ENCODE measurements at places on chromosomes 1 and 21.

DNA sequence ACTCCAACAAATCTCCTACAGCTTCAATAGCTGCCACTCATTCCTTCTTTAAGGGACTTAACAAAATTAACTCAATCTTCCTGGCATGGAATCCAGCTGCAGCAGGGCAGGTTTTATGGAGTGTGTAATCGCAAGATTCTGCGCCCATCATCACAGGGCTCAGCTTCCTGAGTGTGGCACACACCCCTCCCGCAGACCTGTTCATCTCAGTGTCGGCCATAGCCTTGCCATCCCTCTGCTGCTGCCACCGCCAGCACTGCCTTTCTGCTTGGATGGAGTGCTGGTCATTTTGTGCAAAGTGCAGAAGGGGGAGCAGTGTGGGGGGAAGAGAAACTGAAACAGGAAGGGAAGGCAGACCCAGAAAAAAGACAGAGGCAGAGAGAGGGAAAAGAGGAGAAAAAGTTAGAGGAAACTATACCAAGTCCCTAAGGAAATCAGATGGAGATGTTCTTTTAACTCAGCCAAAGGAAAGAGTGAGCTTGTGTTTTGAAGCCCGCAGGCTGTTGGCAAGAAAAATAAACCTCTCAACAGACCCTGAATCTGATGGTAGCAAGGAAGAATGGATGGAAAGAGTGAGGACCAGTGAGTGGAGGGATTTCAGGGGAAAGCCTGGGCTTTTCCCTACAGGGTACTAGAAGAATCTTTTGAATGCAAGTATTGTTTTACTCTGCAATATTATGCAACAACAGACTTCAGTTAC lies 324.2 kb downstream of the SEC16B start:
- no peak for DNase-seq

- DNase-seq, result no peak
Measured at GRCh38 chr1:106831511-106831910, 225.0 kb upstream of the PRMT6 start.

DNA sequence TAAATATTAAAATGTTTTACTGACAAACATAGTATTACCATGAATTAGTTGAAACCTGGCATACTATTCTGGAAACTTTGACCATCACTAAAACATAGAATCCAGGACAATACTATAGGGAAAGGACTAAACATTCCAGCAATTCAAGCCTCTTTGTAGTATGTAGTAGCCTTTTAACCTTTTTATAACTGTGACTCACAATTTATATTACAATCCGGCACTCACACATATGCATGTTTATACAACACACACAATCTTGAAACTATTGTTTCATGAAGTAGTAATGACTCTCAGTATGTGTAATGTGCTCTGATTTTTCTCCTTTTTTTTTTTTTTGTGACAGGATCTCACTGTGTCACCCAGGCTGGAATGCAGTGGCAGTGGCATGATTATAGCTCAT lies 64.3 kb downstream of the ANKRD13C start:
- no peak for DNase-seq

- no peak for DNase-seq
Measured at GRCh38 chr1:115201598-115201997, 112.3 kb upstream of the TSPAN2 start.
